Daoy (cell line): ENCODE measurements at places on chromosomes 12 and 14.

GRCh38 chr14:59187802-59188460 is 536 bp upstream of the DAAM1 start:
- peak; percentile 37 for DNase-seq

GRCh38 chr12:66003951-66004350 is 126.6 kb downstream of the LLPH start:
- DNase-seq: no peak

- no peak for DNase-seq
These were observed 1513.6 kb upstream of the SEL1L start for GRCh38 chr14:83047059-83047830.

- DNase-seq: peak; percentile 81
These were observed 35.6 kb downstream of the RASSF8 start for GRCh38 chr12:25993901-25994651.

- DNase-seq: no peak
These were observed 93.8 kb downstream of the TRAFD1 start for GRCh38 chr12:112219195-112219594.

DNA sequence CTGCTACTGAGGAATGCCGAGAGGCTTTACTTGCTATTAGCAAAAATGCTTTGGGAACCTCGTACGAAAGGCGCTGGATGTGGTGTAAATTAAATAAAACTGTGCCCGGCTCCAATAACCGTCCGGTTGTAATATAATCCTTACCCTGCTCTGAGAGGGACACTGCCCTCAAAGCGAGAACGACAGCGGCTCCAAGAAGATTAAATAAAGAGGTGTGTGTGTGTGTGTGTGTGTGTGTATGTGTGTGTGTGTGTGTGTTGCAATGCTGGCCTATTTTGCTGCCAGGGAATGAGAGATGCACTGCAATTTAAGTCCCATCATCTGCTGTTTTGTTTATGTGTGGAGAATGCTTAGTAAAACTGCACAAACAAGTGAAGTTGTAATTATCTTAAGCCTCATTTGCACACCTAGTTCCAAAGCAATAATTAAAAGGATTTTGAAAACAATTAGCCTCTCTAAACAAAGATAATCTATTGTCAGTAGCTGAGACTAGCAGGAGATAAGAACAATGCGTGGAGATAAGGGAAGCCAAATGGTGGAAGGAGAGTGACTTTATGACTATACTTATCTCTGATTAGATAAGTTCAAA is 1.2 kb upstream of the SIX1 start:
- DNase-seq: no peak

GRCh38 chr14:57244106-57244505 is 24.6 kb downstream of the EXOC5 start:
- no peak for DNase-seq

DNA sequence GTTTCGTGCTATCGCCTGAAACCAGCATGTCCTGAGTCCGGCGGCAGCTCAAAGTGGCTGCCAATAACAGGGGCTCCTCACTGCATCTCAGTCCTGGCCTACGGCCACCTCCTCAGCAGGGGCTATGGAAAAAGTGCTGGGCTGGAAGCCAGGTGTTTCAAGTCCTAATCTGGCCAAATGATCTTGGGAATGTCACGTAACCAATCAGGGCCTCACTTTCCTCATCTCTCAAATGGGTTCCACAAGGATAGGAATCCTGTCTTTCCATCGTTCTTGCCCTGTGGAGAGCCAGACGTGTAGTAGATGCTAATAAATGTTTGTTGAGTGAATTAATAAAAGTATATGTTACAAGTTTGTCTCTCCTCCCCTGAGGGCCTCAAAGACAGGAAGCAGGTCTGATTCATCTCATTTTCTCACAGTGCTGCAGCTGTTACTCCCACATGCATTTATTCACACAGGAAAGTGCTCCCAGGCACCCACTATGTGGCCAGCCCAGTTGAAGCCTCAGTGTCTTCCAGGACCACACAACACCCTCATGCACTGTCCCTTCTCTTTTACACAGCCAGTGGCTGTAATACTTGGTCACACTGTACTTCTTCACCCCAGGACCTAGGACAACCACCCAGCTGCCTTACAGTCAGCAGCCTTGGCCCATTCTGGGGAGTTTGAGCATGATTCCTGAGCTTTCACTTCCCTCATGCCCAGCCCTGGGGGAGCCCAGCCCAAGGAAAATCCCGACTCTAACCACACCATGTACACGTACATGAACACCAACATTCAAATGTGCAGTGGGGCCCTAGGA is 5.0 kb downstream of the CMKLR1 start:
- peak; percentile 81 for DNase-seq

GRCh38 chr14:90424075-90424474 is 27.2 kb downstream of the CALM1 start:
- no peak for DNase-seq

GRCh38 chr12:108833355-108833733 is 24.0 kb downstream of the SSH1 start:
- DNase-seq: peak; percentile 93

DNA sequence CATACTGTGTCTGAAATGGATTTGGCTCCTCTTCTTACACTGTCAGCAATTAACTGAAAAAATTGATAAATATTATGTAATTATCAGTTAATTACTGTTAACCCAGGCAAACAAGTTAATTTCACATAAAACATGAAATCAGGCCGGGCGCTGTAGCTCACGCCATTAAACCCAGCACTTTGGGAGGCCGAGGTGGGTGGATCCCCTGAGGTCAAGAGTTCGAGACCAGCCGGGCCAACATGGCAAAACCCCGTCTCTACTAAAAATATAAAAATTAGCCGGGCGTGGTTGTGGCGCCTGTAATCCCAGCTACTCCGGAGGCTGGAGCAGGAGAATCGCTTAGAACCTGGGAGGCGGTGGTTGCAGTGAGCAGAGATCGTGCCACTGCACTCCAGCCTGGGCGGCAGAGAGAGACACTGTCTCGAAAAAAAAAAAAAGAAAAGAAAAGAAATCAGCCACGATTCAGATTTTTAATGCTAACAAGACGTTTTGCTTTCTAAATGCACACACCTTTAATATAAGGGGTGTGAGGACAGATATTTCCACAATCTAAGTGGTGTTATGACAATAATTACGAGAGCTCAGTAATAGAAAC is 473 bp upstream of the TMEM19 start:
- peak; percentile 19 for DNase-seq

- DNase-seq: peak; percentile 44
These were observed 9.3 kb upstream of the ESR2 start for GRCh38 chr14:64303471-64303917.

DNA sequence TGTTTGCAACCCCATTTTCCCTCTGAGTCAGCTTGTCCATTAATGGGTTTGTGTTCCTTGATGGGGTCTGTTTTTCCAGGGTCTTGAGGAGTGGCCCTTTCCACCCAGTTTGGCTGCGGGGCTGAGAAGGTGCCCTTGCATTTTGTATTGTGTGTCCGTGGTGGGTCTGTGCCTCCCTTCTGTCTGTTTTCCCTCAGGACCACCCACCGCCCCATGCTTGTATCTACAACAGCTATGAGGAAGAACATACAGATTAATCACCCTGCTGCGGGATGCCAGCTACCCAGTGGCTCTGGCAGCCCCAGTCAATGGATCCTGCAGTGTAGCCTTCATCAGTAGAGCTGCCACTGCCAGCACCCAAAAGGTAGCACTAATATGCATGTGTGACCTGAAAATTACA is 235.7 kb downstream of the CACNA1C start:
- no peak for DNase-seq

DNA sequence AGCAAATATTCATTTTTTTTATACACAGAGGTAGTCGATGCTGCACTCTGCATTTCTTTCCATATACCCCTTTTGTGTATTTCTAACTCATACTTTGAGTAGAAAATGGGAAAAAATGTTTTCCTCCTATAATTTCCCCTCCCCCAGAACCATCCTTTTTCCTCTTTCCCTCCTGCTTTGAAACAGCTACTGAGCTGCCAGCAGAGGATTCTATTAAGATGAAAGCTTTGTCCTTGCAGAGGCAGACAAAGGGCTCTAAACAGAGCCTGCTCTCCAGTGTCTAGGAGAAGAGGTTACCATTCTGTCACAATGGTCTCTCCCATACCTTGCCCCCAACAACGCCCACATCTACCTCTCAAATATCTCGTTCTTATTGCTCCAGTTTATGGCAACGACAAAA is 74.6 kb upstream of the OSBPL8 start:
- DNase-seq: no peak

DNA sequence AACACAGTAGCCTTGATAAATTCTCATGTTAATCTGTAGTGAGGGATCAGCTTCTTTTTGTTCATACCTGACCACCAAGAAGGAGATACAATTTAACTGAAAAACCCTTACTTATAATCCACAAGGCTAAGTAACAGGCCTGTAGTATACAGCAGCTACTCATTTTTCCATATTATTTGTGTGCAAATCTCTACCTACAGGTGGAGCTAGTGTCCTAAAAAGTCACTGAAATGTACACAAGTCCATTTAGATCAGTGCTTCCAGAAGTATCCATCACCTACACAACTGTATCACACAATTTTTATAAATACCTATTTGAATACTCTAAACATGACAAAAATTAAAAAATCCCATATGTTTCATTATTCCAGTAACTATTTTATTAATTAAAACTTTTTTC is 173.2 kb downstream of the SLC35F4 start:
- peak; percentile 43 for DNase-seq

GRCh38 chr14:75685910-75686309 is 24.9 kb downstream of the TTLL5 start:
- DNase-seq: no peak

DNA sequence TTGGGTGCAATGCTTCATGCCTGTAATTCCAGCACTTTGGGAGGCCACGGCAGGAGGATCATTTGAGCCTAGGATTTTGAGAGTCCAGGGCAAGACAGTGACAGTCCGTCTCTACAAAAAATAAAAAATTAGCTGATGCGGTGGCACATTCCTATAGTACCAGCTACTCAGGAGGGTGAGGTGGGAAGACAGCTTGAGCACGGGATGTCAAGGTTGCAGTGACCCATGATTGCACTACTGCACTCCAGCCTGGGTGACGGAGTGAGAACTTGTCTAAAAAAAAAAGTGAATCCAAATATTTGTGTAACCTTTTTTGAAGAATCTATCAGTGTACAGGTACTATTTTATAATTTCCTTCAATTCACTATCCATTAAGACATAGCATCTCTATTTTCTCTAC is 112.5 kb downstream of the DENND5B start:
- DNase-seq: no peak

DNA sequence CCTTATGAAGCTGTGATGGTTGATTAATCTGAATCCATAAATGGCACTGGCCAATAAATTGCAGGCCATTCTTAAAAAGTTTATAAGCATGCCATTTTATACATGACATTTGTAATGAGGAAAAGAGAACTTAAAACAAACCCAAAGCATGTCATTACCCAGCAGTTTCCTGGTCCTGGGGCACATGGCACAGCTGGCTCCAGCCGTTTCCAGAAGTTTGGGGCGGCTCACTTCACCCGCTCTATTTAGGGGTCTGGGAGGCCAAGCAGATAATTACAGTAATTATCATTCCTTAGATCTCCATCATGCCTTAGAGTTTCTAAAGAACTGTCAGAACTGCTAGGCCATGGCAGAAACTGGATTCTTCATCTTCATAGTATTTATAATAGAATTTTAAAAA is 6.4 kb downstream of the ADGRD1 start:
- DNase-seq: no peak

- no peak for DNase-seq
These were observed 505.1 kb downstream of the FOXG1 start for GRCh38 chr14:29271669-29272068.

- DNase-seq: no peak
These were observed 1.5 kb downstream of the MYF6 start for GRCh38 chr12:80708975-80709328.

GRCh38 chr12:8556531-8557097 is 15.9 kb upstream of the CLEC4E start:
- no peak for DNase-seq

GRCh38 chr12:6765634-6766581 is at the start of gene PTMS:
TSS of gene PTMS (plus strand) at chr12:6766363. CDS start at chr12:6766706, 343 bp downstream.
- DNase-seq: peak; percentile 97

GRCh38 chr12:98007963-98008362 is 507.4 kb upstream of the TMPO start:
- no peak for DNase-seq

GRCh38 chr12:72610342-72610741 is 338.2 kb downstream of the TRHDE start:
- no peak for DNase-seq

GRCh38 chr14:50756300-50756699 is 74.7 kb downstream of the NIN start:
- no peak for DNase-seq

DNA sequence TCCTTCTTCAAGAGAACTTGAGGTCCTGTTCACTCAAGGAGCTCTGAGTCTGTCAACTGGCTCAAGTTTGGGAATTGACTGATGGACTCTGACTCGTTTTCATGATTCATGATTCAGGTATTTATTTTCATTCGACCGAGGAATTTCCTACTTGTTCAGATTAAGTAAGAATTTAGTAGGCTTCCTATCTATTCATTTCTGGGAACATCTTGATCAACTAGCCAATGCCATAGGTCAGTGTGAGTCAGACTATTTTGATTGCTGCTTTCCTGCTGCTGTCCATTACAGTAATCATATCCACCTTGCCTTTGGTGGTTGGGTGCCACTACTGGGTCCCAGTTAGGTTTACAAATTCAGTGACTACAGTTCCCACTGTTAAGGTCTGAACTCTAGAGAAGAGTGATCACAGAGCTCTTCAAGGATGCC is 6.1 kb downstream of the FAM186A start:
- DNase-seq: peak; percentile 58

DNA sequence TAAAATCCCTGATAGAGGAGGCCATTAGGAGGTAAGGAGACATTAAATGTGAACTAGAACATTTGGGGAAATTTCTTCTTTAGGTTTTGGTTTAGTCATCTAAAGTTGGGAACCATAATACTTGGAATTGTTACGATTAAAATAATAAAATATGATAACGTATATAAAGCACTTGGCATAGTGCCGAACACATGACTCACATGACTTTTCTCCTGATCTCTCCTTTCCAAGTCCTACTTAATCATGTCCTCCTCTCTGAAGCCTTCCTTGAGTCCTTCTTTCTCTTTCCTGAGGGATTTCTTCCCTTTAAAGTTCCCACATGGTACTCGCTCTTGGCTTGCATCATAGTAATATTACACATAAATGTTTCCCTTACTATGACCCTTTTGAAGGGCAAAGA is 20.0 kb downstream of the BEST3 start:
- no peak for DNase-seq

GRCh38 chr12:111362687-111363475 is 6.0 kb downstream of the PHETA1 start:
- no peak for DNase-seq

DNA sequence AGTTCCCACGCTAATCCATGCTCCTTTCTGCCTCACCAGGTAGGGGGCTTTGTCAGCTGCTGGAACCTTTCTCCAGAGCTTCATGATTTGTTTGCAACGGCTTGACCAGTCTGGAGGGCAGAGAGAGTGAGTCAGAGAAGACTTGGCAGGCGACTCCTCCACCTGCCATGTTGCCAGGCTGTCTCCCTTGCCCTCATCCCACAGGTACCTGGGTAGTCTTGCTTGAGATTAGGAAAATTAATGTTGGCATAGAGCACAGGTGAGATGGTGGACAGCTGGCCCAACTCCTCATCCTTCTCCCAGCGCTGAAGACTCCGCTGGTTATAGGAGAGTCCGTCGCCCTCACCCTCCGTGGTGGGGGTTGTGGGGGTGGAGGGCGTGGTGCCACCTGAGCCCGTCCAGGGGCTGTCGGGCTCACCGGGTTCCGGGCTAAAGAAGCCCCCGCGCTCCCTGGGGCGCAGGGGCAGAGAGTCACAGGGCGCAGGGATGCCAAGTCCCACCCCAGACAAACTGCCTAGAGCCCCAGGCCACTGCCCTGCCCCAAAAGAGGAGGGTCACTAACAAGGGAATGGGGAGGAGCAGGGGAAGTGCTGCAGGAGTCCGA is 18.6 kb downstream of the KMT2D start:
- no peak for DNase-seq

GRCh38 chr12:105444653-105445102 is 114.2 kb downstream of the C12orf75 start:
- DNase-seq: no peak
